ENCODE measurements at places on chromosomes 5 and 9. TPM values are rescaled to one million over a fixed set of nuclear protein-coding genes. Genes with fewer than 3 reads are reported as not detected.

EXD3 gene
- total RNA-seq: 11.3 TPM

SNCAIP gene
- total RNA-seq: 1.3 TPM

BTNL3 gene
- not detected for total RNA-seq

- no peak for DNase-seq
These were observed 52.4 kb downstream of the MEF2C start for GRCh38 chr5:88830567-88830966.

GRCh38 chr5:79378510-79379186 lies 135.3 kb downstream of the HOMER1 start:
- no peak for DNase-seq

- DNase-seq: no peak
These were observed 328.9 kb downstream of the ELAVL2 start for GRCh38 chr9:23497137-23497504.

DNA sequence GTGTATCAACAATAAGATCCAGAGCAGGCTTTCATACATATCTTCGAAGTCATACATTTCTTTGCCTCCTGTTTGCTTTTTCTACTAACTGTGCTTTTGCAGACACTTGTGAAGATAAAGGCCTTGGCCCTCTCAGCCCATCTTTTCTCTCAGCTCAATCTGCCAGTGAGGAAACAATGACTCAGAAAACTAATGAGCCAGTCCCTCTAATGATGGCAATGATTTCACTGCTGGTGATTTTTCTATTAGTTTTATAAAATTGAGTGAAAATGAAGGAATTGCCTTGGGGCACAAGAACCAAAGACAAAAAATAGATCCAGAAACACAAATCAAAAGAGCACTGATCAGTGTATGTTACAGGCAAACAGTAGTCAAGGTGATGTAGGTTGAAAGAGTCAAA lies 167.7 kb upstream of the PPP2R2B start:
- no peak for DNase-seq

GRCh38 chr9:406886-407654 lies 192.4 kb downstream of the DOCK8 start:
- no peak for DNase-seq

CNTFR gene
- total RNA-seq: 1.1 TPM

- DNase-seq: no peak
These were observed 229.8 kb downstream of the DRD1 start for GRCh38 chr5:175214152-175214551.

PPP3R2 gene
- not detected for total RNA-seq

HRCT1 gene
- total RNA-seq: 1.5 TPM

GRCh38 chr5:99765011-99765410 lies 770.2 kb upstream of the FAM174A start:
- DNase-seq: no peak

- no peak for DNase-seq
These were observed 540.6 kb downstream of the EBF1 start for GRCh38 chr5:158559066-158559465.

AQP3 gene
- total RNA-seq: 7.7 TPM

ADAMTS19 gene
- 0.40 TPM for total RNA-seq

DNA sequence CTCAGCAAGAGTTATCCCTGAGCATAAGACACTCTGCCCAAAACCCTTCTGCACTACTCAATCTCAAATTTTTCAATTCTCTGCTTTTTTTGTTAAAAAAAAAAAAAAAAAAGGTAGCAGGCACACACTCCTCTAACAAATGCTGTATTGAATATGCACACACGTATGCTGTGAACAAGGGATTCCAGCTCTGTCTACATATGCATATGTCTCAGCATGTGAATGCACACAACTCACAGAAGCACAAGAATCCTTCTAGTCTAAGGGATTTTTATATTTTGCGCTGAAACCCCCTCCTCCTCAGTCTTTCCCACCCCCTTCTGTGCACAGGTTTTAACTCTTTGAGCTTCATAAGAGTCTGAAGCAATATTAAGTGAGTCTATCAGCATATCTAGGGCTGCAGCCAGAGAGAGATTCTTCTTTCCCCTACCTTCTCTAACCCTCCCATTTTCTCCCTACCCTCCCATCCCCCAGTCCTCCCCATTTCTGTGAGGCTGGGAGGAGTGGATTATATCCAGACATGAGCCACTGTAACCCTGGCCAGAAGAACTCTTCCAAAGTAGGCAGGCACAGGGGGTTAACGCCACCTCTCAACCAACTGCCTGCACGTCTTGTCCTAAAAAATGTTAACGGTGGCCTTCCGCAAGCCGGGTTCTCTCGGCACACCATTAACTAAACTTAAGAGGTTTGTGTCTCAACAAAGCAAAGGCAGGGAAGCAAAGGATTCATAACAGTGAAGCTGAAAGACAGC lies 1.0 kb downstream of the GABRB2 start:
- no peak for DNase-seq

DNA sequence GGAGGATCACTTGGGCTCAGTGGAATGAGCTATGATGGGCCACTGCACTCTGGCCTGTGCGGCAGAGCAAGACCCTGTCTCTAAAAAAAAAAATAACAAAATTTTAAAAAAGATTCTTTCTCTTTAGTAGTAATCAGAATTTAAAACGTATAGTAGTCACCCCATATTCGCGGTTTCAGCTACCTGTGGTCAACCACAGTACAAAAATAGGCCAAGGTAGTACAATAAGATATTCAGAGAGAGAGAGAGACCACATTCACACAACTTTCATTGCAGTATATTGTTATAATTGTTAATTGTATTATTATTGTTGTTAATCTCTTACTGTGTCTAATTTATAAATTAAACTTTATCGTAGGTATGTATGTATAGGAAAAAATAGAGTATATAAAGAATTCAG lies 18.7 kb downstream of the INIP start:
- DNase-seq: no peak

- no peak for DNase-seq
These were observed 2.4 kb upstream of the AHRR start for GRCh38 chr5:318931-319601.

PCDHGB5 gene
- 13.9 TPM for total RNA-seq

- DNase-seq: no peak
These were observed 172.1 kb upstream of the GAS1 start for GRCh38 chr9:87119328-87119881.

GRCh38 chr9:84002344-84002743 lies 21.7 kb downstream of the RMI1 start:
- no peak for DNase-seq

DNA sequence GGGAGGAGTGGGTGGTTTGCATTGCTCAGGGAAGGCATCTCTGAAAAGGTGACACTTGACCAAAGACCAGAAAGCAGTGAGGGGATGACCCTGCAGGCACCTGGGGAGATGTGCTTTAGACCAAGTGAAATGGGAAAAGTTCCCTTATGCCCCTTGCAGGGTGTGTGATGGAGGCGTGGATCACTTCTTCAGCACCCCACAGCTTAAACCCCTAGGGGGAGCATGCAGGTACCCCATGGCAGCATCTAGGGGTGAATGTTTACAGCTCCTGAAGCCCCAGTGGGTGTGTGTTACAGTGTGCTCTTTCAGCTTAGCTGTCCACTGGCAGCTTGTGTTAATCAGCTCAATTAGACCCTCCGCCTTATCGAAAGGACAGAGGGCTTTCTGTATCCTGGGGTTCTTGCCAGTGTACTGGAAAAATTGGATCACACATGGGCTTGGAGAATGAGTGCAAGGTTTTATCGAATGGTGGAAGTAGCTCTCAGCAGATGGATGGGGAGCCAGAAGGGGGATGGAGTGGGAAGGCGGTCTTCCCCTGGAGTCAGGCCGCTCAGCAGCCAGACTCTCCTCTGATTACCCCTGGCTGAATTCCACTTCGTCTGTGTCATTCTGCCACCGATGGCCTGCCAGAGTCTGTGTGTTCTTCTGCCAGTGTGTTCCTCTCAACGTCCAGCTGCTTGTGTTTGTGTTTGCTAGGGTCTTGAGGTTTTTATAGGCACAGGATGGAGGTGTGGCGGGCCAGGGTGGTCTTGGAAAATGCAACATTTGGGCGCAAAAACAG lies 6.3 kb downstream of the BHMT2 start:
- DNase-seq: no peak

DNA sequence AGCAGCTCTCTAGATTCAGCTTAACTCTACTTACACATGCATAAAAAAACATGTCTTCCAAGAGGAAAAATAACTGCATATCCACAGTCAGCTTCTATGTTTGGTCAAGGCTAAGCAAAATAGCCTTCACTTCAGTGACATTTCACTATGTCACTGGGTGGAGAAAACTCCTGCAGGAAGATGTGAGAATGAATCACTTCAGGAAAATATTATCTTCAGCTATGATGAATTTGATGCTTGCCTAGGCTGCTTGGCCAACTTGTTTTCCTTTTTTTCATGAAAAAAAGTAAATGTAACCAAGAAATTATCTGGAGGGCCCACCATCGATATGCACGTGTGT lies 143.0 kb upstream of the ZNF608 start:
- no peak for DNase-seq
